Activated CD4-positive, alpha-beta T cell treated with anti-CD3 and anti-CD28 coated beads, Interleukin-2, amount 50 U/mL, for 48 hours (primary cell): ENCODE measurements at places on chromosomes 5 and 9.

GRCh38 chr5:156631005-156631404 lies 219.1 kb upstream of the PPP1R2B start:
- no peak for DNase-seq

DNA sequence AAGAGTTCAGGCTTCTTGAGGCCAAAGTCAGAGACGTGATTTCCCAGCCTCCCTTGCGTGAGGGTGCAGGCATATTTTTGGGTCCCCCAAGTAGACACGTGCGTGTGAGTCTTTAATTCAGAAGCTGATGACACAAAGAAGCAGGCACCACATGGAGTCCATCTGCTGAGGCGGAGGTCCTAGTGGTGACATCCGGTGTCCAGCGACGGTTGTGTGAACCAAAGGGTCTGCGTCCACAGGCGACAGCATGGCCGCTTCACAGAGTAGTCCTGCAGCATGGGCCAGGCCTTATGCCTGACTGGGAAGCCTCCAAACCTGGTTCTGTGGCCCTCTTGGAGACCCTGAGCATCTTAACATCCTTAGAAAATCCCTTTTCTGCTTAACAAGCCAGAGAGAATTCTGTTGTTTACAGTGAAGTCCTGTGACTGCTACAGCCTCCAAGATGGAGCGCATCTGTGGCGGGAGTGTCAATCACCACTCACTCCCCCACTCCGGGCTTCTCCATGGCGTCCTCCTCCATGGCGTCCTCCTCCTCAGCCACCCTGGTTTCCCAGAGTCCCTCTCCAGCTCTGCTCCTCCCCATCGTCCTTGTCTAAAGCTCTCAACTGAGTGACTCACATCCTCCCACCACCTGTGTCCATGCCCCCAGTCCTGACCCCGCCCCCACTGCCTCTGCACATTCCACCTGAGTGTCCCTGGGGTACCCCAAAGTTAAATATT lies 133.8 kb downstream of the PAX5 start:
- no peak for DNase-seq

- DNase-seq = no peak
Measured at GRCh38 chr5:158928404-158928803, 171.3 kb downstream of the EBF1 start.

- no peak for DNase-seq
Measured at GRCh38 chr9:108163321-108164005, 673.9 kb upstream of the KLF4 start.

GRCh38 chr9:126614088-126614454 lies 343 bp downstream of the LMX1B start:
- DNase-seq = no peak

DNA sequence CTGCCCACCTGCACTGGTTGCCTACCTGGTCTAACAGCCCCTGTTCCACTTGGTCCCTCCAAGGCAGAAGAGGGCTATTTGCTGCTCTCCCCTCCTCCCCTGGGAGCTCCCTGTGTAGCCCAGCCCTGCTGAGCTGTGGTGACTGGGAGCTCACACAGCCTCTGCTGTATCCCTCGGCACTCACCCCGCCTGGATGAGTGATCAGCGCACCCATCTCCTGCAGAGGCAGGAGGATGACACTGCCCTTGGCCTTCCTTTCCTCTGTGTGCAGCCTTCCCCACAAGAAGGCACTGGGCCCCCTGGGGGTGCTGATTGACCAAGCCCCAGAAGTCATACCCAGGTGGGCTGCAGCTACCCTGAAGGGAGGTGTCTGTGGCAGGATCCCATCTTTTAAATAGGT lies 134.2 kb downstream of the ADAMTS2 start:
- DNase-seq = no peak

- DNase-seq = no peak
Measured at GRCh38 chr5:150918613-150919012, 13.8 kb upstream of the ZNF300 start.

DNA sequence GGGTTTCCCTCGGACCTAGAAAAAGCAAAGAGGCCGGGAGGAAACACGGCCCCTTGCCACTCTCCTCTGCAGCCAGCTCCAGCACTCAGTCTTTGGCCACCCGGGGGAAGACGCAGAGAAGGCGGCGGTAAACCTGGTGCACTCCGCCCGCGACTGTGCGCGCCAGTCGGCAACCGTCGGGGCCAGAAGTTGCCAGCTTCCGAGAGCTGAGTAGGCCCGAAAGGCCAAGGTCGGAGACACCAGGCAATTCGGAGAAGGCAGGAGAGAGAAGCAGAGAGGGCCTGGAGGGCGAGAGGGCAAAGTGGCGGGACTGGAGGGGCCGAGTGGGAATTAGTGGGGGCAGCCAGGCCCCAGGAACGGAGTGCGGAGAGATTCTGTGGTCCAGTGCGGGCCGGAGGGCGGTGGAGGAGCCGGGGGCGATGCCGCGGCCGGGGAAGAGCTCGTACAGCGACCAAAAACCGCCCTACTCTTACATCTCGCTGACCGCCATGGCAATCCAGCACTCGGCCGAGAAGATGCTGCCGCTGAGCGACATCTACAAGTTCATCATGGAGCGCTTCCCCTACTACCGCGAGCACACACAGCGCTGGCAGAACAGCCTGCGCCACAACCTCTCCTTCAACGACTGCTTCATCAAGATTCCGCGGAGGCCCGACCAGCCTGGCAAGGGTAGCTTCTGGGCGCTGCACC lies at the start of gene FOXB2:
Gene FOXB2 (plus strand): TSS at position 420 of the 690 bp plus-strand sequence. CDS start 0 bp downstream, at position 420.
- DNase-seq = no peak

DNA sequence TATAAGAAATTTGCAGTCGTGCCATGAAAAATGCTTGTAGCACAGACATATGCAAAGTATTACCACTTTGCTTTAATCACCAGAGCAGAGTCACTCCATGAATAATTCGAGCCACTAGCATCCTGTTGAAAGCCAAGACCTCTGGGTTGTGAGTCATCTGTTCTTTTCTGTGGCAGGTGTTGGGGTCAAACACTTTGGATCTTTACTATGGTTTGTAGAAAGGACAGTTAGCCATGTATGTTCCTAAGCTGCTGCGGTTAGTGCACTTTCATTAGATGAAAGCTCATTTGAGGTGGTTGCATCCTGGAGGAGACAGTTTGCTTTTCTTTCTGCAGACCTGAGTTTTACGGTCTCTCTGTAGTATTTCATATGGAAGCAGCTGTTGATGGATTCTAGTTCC lies 223.7 kb downstream of the DMRT2 start:
- no peak for DNase-seq

DNA sequence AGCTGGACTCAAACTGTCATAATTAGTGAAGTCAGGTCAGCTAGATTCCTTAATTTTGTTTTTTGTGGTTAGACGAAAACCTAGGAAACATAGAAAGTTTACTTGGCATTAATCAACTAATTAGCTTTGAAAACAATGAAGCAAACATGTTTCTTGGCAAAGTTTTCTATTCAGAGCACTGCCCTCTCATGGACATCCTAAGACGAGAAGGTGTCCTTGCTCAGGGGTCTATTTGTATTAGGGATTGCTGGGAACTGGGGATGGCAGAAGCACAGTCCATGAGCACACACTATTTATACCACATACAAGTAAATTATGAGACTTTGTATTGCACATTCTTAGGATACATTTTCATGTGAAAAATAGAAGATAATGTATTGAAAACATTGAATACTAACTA lies 49.7 kb downstream of the POC5 start:
- DNase-seq = no peak

DNA sequence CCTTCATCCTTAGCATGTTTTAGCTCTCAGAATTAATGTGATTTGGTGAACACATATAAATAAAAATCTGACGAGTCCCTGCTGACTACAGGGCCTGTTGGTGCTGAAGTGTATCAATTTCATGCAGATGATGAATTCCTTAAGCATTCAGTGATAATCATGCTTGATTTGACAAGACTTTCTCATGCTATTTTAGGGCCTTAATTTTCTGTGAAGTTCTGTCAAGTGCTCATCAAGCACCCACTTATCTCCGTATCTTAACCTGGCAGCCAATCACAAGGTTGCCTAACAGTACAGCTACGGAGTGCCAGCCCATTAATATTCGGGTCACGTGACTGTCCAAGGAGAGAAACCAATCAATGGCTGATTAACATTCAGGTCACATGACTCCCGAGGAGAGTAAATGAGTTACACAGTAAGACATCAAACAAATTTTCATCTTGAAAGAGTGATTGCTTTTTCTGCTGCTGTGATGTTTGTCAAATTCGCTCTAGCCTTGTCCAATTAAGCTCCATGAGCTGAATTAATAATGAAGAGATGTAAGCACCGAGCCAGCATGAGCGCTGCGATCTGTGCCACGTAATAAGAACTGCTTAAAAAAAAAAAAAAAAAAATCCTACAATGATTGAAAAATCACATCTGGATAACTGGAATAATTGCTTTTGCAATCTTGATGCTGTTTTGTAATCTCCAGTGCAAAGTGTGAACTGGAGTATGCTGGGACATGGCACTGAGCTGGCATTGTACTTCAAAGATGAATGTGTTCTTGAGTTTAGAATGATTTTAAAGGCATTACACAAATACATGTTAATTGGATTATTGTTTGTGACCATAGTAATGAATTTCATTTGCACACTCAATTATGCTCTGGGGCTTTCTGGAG lies 104.3 kb upstream of the SPATA31D4 start:
- no peak for DNase-seq

GRCh38 chr5:154076240-154076922 lies 37.6 kb downstream of the MFAP3 start:
- no peak for DNase-seq

DNA sequence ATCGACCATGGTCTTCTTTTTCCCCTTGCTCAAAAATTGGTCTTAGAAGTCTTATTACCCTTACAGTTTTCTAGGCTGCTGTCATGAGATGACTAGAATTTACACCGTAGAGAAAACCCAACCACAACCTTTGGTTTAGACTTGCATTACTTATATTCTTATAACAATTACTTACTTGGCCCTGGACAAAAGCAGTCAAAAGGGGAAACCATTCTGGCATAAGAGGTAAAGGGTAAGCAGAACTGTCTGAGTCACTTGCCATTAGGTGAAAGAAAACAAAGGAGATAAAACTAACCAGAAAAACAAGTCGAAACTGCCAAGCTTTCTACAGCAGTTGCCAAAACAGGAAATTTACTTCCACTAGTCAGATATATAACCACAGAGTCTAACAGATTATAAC lies 17.9 kb downstream of the TMEM245 start:
- DNase-seq = no peak

GRCh38 chr9:136225748-136226679 lies 19.6 kb downstream of the QSOX2 start:
- peak; percentile 79 for DNase-seq

GRCh38 chr5:74240783-74241750 lies 399.5 kb downstream of the ENC1 start:
- no peak for DNase-seq

- no peak for DNase-seq
Measured at GRCh38 chr5:54520438-54520846, 2.9 kb downstream of the SNX18 start.

- DNase-seq = no peak
Measured at GRCh38 chr5:60597572-60598320, 102.2 kb downstream of the DEPDC1B start.

GRCh38 chr5:2718115-2718514 lies 33.4 kb downstream of the IRX2 start:
- no peak for DNase-seq

GRCh38 chr9:27861887-27862286 lies 288.6 kb upstream of the C9orf72 start:
- no peak for DNase-seq

DNA sequence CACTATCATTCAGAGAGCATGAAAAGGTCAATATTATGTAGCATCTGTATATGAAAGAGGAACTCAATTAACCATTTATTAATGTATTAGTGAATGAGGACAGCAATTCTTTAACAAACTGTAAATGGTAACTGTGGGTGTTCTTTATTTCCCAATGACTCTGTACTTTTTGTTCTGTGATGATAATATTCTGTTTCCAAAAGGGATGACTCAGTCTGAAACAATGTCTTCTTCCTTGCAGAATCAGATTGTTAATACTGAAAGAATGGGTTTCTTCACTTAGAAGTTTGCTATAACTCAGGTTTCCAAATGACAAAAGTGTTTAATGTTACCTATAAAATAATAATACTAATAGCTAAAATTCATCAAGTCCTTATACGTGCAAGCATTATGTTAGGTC lies 1518.7 kb upstream of the WWC1 start:
- no peak for DNase-seq

DNA sequence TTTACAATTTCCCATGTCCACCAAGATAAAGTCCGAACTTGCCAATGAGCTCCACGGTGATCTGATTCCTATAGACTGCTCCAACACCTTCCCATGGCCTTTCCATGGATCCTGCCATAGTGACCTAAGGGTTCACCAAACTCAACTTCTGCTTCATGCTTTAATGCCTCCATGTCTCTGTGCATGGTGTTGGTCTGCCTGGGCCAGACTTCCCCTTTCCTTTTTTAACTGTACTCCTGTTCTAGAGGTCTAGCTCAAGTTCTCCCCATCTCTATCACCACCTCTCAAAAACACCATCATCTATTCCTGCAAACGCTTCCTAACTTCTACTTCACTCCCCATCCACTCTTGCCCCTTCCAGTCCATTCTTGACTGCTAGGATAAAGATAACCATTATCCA lies 14.8 kb upstream of the SMARCA2 start:
- DNase-seq = no peak

DNA sequence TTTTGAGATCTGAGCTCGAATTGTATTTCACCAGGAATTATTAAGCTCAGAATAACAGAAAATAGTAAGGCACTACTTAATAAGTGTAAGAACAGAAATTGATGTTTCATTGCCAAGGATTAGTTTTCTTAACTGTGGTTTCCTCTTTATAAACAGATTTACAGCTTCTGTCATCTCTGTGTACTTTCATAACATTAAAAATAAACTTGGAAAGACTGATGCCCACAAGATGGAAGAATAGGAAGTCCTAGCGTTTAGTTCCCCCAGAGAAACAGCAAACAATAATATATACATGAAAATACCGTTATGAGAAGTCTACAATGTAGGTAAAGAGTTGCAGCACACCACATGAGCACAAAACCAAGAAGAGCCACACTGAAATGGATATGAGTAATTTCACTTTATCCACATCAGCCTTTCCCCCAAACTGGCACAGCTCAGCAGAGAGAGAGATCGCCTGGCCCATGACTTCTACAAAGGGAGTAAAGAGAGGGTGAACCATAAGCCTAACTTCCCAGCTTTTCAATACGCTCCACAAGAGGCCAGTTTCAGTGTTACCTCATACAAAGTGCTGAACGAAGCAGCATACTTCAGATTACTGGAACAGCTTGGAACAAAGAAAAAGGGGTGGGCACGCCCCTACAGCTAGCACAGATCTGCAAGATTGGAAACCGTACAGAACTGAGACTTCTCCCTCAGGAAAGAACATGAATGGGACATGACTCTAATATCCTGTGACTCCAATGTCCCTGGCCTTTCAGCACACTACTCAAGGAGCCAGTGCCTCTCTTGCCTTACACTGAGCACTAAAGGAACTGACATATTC lies 75.4 kb downstream of the EMB start:
- no peak for DNase-seq

DNA sequence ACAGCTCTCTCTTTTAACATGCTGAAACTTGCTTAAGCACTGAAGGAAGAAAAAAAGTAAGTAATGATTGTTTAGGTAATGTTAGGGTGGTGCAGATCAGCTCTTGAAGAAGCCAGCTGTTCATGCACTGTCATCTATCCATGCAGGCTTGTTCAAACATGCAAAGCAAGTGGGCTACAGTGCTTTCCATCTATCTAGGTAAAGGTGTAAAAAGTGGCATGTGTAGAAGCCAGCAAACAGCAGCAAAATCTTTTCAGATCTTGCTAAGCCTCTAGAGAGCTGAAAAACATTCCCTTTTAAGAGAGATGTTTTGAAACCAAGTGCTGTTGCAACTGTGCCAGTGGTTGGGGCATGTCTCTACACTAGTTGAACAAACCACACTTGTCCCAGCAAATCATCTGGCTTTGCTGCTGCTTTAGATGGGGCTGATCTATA lies 214.4 kb downstream of the EFNA5 start:
- DNase-seq = no peak
